Fibroblast of skin of left biceps (primary cell): ENCODE measurements at places on chromosomes 13 and 19.

DNA sequence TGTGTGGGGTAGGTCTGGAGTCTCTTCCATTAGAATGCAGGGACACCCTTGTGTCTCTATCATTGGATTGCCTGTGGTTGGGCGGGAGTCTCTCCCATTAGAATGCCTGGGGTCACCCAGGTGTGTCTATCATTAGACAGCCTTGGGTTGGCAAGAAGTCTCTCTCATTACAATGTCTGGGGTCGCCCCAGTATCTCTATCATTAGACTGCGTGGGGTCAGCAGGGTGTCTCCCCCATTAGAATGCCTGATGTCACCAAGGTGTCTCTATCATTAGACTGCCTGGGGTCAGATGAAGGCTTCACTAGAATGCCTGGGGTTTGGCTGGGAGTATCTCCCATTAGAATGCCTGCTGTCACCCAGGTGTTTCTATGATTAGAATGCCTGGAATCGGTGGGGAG, 1539.0 kb downstream of the UQCRFS1 start:
- DNase-seq: no peak

GRCh38 chr13:32473650-32474049, 45.7 kb upstream of the N4BP2L1 start:
- DNase-seq: no peak

GRCh38 chr19:15196360-15197005, 4.3 kb downstream of the NOTCH3 start:
- DNase-seq: no peak

DNA sequence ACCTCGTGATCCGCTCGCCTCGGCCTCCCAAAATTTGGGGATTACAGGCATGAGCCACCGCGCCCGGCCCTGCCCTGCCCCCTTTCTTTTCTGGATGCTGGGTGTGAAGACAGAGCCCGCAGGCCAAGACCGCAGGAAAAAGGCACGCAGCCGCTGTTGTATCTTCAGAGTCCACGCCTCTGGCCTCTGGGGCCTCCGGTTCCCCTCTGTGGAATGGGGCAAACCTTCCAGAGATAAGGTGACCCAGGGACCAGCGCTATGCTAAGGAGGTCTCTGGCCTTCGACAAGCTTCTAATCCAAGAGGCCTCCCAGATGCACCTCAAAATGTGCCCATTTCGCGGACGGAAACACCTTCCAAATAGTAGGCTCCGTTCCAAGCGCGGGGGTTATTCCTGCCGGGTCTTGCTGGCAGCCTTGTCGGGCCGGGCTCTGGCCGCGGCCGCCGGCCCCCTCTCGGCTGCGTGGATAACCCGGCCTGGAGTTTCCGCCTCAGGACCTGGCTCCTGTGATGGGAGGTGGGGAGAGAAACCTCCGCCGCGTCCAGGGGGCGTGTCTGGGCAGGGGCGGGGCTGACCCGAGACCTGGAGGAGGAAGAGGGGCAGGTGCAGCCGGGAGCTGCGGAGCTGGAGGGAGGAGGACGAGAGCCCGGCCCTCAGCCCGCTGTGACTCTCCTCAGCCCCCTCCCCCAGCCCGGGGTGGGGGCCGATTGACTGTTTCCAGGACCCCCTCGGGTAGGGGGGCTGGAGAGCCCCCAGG, 13.1 kb downstream of the TJP3 start:
- peak; percentile 29 for DNase-seq

DNA sequence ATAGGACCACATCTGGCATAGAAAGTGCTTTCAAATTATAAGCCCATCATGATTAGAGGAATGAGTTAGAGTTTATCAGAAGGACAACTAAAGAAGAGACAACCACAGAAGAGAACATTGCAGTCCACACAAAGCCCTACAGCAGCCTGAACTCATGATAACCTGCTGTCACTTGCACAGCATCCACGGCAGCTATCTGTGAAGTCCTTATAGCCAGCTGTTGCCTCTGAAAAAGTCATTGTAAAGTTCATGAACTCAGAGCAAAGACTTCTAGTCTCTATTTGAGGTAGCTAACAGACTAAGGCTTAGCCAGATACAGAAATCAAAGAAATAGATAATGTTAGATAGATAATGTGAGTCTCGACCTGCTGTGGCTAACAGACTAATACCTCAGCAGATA, 450.0 kb downstream of the KLF5 start:
- no peak for DNase-seq

DNA sequence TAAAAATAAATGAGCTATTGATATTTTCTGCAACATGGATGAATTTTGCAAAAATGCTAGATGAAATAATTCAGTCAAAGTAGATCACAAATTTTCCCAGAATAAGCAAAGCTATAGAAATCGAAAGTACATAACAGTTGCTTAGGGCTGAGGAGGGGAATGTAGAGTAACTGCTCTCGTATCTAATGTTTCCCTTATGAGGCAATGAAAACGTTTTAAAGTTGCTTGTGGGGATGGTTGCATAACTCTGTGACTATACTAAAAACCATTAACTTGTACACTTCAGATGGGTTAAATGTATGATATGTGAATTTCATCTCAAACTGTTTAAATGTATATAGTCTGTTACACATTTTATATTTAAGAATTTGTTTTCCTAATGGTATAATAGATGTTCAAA, 231.7 kb downstream of the GGACT start:
- no peak for DNase-seq

DNA sequence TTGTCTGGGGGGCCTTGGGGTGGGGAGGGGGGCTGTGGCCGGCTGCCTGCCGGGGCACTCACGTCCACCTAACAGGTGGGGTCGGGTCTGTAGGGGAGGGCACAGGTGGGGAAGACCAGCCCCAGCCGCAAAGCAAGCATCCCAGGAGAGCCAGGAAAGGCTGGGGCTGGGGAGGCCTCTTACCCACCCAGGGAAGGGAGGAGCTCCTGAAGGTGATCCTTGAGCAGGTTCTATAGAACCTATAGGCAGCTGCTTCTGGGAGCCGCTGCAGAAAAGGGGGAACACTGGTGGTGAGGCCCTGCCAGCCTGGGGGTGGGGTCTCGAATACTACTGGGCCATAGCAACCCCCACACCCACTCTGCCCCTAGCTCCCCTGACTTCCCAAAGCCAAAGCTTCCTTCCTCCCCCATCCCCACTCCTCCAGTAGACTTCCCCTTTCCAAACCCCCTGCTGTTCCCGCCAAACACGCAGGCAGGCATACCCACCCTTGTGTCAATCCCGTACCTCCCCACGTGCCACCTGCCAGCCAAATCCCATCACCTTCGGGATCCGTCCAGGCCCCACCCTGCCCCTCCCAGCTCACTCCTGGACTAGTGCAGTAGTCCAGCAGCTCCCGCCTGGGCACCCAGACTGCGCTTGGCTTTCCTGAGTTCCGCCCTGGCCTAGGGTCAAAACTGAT, 5.6 kb downstream of the KLF16 start:
- DNase-seq: no peak

DNA sequence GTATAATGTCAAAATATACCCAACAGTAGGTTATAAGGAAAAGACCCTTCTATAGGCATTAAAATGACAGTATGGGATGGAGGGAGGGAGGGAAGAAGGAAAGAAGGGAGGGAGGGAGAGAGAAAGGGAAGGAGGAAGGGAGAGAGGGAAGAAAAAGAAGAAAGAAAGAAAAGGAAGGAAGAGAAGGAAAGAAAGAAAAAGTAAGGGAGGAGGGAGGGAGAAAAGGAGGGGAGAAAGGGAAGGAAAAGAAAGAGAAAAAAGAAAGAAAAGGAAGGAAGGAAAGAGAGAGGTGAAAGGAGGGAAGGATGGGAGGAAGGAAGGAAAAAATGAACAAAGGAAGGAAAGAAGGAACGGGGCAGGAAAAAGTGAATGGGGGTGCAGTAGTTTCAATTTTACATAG, 35.3 kb upstream of the CACNA1A start:
- DNase-seq: no peak

GRCh38 chr19:58304748-58305064, 471 bp upstream of the ERVK3-1 start:
- no peak for DNase-seq

DNA sequence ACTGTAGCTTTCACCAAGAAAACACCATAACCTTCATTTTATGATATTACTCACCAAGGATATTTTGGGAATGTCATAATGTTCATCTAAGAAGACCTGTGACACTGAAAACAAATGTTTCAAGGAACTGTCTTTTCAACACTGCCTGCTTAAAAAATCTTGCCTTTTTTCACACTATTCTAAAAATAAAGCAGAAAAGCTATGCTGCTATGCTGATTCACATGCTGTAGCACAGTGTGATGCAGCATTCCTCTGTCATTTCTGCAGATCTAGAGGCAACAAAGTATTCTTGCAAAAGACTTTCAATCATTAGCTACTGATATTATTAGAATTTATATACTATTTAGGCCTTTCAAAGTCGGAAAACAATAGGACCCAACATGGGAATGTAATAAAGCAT, 525.7 kb downstream of the UQCRFS1 start:
- no peak for DNase-seq

DNA sequence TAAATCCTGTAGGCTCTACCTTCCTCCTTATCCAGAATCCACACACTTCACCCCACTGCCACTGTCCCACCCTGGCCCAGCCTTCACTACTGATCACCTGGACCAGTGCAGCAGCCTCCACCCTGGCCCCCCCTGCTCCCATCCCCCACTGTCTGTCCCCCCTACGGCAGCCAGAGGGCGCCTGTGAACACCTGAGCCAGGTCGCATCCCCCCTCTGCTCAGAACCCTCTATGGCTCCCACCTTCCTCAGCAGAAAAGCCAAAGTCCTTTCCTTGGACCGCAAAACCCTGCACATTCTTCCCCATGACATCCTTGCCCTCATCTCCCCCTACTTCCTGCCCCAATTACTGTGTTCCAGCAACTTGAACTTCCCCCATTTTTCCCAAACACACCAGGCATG, 20.6 kb downstream of the ELAVL3 start:
- no peak for DNase-seq

GRCh38 chr13:76950101-76950500, 1.8 kb downstream of the ACOD1 start:
- no peak for DNase-seq

GRCh38 chr13:48738311-48738710, 84.6 kb downstream of the CYSLTR2 start:
- no peak for DNase-seq

- DNase-seq: no peak
Measured at GRCh38 chr13:24131749-24132148, 28.8 kb upstream of the SPATA13 start.

DNA sequence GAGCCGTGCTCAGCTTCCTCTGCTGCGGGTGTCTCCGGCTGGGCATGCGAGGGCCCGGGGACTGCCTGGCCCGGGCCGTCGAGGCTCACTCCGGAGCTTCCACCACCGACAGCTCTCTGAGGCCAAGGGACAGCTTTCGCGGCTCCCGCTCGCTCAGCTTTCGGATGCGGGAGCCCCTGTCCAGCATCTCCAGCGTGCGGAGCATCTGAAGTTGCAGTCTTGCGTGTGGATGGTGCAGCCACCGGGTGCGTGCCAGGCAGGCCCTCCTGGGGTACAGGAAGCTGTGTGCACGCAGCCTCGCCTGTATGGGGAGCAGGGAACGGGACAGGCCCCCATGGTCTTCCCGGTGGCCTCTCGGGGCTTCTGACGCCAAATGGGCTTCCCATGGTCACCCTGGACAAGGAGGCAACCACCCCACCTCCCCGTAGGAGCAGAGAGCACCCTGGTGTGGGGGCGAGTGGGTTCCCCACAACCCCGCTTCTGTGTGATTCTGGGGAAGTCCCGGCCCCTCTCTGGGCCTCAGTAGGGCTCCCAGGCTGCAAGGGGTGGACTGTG, 1.2 kb downstream of the S1PR4 start:
- no peak for DNase-seq

DNA sequence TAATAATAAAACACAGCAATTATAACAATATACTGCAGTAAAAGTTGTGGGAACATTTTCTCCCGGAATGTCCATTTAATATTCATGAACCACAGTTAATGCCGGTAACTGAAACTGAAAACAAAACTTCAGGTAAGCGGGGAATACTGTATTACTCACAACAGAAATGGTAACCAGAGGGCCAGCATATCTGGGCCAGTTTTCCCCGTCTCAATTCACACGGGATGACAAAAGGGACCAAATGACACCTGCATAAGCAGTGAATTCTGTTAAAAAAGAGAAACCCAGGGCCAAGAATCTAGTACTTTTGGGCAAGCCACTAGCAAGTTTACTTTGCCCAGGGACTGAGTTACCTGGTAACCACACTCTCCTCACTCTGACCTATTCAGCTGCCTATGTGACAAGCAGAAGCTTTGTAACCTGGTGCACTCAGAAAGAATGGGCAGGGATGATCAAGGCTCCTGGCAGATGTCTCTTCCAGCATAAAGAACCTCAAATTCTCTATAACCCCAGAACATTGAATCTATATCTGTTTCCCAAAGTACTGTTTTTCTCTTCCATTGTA, 1171.2 kb downstream of the DIAPH3 start:
- DNase-seq: no peak

GRCh38 chr19:12886969-12887747, at the start of gene KLF1:
TSS of gene KLF1 (minus strand) at chr19:12887201. CDS start at chr19:12887140, 61 bp downstream.
- no peak for DNase-seq

- DNase-seq: no peak
Measured at GRCh38 chr19:48624791-48625723, 5.8 kb downstream of the SPHK2 start.

- DNase-seq: no peak
Measured at GRCh38 chr19:29667901-29668341, 2.7 kb downstream of the PLEKHF1 start.

DNA sequence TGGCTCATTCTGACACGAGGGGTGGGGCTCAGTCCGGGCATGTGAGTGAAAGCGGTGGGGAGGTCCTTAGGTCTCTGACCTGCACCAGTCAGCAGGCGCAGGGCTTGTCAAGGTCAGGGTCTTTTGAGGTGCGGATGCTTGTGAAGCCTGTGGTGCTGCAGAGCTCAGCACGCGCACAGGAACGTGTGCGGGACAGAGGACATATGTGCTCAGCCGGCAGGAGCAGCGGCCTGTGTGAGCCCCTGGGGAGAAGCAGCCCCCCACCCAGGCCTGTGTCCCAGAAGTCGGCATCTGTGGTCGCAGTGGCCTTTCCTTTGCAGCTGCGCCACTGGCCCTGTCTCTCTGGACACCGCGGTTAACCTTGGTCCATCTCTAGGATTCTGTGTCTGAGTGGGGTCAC, 30.9 kb downstream of the ATP4B start:
- no peak for DNase-seq

DNA sequence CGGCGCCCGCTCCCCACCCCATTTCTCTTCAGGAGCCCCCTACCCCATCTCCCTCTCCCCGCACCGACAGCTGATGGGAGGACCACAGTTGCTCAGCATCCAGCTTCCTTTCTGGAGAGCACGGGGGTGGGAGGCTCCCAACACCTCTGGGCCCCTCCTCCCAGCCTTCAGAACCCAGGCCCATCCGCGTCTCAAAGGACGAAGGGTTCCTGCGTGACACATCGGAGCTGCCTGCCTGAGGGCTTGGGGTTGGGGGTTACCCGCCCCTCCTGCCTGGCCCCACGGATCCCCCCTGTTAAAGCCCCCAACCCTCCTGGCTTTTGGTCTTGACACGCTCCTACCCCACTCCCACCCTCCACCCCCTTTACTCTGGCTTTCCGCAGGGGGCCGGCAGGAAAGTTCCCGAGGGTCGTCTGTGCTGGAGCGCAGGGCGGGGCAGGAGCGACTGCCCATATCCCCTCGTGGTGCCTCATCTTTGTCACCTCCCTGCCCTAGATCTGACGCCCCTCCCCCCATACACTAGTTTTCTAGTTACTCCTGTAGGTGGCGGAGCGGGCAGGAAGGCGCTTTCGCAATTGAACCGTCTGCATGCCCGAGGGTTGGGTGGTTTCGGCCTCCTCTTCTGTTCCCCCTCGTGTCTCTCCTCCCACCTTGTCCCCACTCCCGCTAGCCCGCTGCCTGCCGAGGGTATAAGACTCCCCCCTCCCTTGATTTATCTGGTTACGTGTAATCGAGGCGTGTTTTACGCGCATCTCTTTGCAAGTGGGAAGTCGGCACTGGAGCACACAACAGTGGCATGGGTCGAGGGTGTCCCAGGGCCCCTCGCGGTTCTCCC, 924 bp downstream of the TRAPPC5 start:
- peak; percentile 35 for DNase-seq

- DNase-seq: no peak
Measured at GRCh38 chr13:111241006-111241755, 79.3 kb upstream of the TEX29 start.
